ENCODE measurements at places on chromosomes 5 and 9.
A peak's percentile ranks its signal among the peaks of the same experiment; 100 is the strongest.

DNA sequence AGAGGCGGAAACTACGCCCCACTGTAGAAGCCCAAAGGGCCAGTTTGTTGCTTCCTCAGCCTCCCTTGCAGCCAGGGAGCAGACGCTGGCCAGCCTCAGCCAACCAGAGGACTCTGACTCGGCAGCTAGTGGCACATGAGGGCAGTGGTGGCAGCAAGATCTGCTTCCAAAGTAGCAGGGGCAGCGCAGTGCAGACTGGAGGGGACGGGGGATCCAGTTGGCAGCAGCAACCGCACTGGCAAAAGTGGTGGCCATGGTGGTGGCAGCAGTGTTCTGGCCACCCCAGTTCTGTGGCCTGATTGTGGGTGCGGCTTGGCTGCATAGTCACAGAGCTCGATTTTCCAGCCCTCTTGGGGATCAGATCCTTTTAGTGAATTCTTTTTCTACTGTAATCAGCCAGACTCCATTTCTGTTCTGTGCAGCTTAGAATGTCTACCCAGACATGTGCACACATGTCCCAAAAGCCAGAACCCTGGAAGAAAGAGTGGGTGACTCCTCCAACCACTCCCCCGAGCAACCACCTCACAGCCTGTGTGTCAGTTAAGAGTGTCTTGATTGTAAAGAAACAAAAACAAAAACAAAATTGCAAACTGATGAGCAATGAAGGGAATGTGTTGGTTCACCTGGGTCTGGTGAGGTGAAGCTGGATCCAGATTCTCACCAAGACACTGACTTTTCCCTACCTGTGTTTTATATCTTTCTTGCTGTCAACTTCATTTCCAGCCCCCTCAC, 11.0 kb upstream of the ZBTB43 start:
- no peak for DNase-seq

DNA sequence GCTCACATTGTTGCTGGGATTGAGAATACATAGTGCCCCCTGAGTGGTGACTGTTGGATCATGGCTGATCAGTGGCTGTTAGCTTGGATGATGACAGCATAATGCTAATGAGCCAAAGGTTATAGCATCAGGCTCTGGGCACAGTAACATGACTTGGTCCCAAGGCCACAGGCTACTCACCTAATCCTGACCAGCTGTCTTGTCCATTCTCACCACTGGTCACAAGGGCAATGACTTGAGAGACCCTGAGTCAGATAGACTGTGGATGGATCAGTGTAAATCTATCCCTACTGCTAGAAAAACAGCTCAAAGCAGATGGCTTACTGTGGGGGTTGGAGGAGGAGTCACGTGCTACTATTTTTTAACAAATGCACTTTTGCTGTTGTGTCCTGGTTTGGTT, 74.7 kb downstream of the AOPEP start:
- no peak for DNase-seq

GRCh38 chr5:175690025-175690424, 32.2 kb downstream of the HRH2 start:
- DNase-seq: no peak

DNA sequence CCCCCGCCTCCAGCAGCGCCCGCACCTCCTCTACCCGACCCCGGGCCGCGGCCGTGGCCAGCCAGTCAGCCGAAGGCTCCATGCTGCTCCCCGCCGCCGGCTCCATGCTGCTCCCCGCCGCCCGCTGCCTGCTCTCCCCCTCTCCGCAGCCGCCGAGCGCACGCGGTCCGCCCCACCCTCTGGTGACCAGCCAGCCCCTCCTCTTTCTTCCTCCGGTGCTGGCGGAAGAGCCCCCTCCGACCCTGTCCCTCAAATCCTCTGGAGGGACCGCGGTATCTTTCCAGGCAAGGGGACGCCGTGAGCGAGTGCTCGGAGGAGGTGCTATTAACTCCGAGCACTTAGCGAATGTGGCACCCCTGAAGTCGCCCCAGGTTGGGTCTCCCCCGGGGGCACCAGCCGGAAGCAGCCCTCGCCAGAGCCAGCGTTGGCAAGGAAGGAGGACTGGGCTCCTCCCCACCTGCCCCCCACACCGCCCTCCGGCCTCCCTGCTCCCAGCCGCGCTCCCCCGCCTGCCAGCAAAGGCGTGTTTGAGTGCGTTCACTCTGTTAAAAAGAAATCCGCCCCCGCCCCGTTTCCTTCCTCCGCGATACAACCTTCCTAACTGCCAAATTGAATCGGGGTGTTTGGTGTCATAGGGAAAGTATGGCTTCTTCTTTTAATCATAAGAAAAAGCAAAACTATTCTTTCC, 19.3 kb downstream of the CDKN2A start:
- no peak for DNase-seq

DNA sequence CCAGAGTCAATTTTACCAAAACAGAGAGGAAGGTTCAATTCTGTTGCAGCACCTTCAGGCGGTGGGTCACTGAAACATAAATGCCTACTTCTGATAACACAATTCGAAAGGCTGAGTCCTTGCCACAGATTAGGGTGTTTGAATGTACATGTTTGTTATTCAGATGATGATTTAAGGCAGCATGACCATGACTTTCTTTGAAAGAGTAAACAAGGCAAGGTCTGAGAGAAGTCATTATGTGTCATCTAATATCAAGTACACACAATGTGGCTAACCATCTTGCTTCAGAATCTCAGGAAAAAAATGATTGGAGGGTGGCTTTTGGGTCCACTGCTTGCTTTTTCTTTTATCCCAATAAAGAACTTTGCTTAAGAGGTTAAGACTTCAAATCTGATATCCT, 457.5 kb downstream of the TAF11L14 start:
- DNase-seq: no peak

GRCh38 chr5:142819292-142819691, 49.1 kb downstream of the ARHGAP26 start:
- DNase-seq: no peak

- DNase-seq: no peak
Measured at GRCh38 chr5:120240706-120241105, 223.4 kb upstream of the PRR16 start.

DNA sequence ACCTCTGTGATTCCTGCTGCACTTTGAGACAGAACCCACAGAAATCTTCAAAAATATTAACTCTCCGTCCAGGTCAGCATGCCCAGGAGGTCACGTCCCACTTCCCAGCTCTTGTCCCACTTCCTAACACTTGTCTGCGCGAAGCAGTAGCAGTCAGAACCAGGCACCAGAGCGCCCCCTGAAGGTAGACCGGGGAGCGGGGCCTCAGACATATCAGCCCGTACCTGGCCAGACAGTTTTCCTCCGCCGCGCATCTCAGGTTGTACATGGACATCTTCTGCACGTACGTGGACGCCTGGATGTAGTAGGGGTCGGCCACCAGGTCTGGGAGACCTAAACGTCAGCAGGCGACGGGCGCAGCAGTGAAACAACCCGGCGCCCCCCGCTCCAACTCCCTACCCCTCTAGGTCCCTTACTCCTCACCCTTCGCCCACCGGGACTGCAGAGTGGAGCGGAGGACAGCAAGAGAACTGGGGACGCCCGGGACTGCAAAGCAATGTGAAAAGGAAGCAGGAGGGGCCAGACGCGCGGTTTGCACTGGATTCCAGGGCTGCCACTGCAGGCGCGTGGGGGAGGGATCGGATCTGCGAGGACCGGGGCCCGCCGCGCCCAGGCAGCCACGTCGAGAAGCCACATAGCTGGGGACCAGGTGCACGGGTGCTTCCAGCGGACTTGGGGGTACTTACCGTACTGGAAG, 1.2 kb downstream of the LOX start:
- DNase-seq: peak; percentile 38

DNA sequence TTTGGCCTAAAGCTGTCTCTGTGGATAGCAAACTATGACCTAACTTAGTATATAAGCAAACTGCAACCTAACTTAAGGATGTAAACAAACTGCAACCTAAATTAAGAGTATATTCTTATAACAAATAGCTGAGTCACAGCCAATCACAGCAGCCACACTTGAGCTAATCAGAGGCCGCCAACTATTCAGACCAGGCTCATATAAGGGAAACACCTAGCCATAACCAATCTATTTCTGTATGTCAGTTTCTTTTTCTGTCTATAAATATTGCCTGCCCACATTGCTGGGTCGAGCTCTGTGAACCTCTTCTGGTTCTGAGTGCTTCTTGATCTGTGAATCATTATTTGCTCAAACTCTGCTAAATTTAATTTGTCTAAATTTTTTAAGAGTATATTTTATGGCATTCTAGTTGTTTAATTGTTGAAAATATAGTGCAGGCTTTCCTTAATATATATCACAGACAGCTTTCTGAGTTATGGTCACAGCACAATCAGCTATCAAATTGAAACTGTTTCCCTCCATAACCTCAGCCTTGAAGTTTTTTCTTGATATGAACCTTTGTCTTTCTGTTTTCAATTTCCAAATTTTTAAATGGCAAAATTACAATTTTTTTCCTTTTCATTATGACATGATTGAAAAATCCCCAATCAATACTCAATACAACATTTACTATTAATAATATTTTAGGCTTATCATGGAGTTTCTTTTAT, 327.1 kb upstream of the NUDT12 start:
- DNase-seq: no peak

DNA sequence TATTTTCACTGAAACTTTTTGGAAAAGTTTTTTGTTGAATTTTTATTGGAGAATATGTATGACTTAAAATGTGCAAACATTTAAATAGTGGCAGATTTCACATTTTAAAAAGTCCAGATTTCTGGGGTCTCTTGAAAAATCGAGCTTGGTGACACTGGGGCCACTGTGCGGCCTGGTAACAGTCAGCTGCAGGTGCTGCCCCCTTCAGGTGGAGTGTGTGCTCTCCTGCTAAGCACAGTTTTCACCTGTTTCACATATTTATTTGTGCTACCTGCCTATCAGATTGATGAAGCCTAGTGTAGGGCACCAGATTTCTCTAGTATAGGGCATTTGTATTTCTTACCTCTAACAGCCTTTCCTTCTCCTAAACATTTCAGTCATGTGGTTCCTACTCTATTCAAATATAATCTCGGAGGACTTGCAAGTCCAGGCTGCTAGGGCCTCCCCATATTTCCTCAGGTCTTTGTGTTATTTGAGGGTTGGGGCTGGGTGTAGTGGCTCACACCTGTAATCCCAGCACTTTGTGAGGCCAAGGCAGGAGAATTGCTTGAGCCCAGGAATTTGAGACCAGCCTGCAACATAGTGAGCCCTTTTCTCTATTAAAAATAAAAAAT, 95.8 kb upstream of the KLF9 start:
- peak; percentile 45 for DNase-seq

GRCh38 chr5:43140286-43140685, 19.6 kb downstream of the ZNF131 start:
- no peak for DNase-seq

- peak; percentile 46 for DNase-seq
Measured at GRCh38 chr9:111957856-111958631, 61.4 kb downstream of the UGCG start.

GRCh38 chr5:42614509-42614908, 142.1 kb upstream of the CCDC152 start:
- no peak for DNase-seq

GRCh38 chr5:77155179-77155785, 55.2 kb upstream of the PDE8B start:
- DNase-seq: no peak

GRCh38 chr5:4124221-4124970, 528.8 kb downstream of the IRX1 start:
- no peak for DNase-seq

DNA sequence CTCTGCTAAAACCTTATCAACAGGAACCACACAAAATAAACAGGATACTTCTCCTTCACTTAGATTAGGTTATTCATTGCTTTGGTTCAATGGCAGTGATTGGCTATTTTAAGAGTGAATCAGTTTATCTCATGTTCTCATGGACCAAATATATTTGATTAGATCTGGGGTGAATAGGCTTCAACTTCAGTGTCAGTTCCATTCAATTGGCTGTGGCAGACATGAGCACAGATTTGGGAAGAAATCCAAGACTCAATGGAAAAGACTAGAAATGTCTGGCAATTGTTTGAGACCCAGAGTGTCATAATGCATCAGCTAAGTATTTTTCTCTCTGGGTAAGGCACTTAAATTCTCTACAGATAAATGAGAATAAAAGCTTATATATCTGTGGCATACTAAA, 37.1 kb downstream of the CDH18 start:
- DNase-seq: no peak

DNA sequence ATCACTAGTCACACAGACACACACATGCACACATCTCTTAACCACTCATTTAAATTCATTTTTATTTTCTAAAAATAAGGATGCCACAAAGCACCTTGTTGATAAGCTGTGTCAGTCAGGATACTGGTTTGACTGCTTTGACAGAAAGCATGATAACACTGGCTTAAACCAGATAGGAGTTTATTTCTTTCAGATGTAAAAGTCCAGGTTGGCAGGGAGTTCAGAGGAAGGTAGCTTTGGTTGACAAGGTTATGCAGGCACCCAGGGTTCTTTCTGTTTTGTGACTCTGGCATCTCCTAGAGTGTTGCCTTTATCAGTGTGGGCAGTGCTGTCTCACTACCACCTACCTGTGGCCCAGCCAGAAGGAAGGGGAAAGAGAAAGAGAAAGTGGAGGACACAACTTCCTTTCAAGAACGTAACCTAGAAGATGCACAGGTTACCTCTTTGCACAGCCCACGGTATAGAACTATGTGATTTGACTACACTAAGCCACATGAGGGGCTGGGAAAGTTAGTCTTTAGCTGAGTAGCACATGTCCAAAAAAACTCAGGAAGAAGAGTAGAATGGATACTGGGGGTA, 334.7 kb downstream of the OSTF1 start:
- DNase-seq: no peak

DNA sequence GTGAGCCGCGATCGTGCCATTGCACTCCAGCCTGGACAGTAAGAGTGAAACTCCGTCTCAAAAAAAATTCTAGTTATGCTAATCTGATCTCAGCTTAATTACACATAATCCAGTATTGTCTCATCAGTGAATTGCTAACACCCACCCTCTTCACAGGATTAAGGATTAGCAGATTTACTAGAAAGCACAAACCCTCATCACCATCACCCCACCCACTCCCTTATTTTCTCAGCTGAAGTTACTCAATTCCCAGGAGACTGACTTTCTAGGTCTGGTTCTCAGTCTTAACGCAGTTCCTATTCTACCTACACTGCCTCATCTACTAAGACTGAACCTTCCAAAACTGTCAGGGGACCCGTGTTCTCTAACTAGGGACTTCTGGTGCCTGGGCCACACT, 9.0 kb downstream of the TOR1B start:
- no peak for DNase-seq

DNA sequence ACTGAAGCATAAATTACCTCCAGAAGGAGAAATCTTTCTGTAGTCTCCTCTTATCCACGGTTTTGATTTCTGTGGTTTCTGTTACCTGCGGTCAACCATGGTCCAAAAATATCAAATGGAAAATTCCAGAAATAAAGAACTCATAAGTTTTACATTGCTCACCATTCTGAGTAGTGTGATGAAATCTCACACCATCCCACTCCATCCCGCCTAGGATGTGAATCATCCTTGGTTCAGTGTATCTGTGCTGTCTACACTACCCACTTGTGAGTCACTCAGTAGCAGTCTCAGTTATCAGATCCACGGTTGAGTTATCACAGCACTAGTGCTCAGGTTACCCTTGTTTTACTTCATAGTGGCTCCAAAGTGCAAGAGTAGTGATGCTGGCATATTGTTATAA, 371.2 kb downstream of the NFIB start:
- DNase-seq: peak; percentile 21

Measured in H54 (cell line).